Dermis lymphatic vessel endothelial cell (primary cell): ENCODE measurements at places on chromosomes 1 and 21. TPM values are rescaled to one million over a fixed set of nuclear protein-coding genes. Genes with fewer than 3 reads are reported as not detected.

Gene SPRR2B
- not detected in 2 replicates for total RNA-seq

Gene POLR3C
- 22.4 and 24.6 TPM in 2 replicates for total RNA-seq

Gene C1QB
- not detected in 2 replicates for total RNA-seq

Gene FALEC
- not detected in 2 replicates for total RNA-seq

Gene MYOCOS
- total RNA-seq = not detected in 2 replicates

Gene GNG12
- total RNA-seq = 228 and 274 TPM in 2 replicates

Gene GJA4
- total RNA-seq = 19.8 and 207 TPM in 2 replicates

Gene BMP8A
- not detected in 2 replicates for total RNA-seq

Gene KRTAP11-1
- total RNA-seq = not detected in 2 replicates

Gene SPRR3
- total RNA-seq = not detected in 2 replicates

Gene GUCA2B
- total RNA-seq = not detected in 2 replicates

Gene ETV3
- total RNA-seq = 18.2 and 19.9 TPM in 2 replicates

Gene WDR47
- total RNA-seq = 16.7 and 18.2 TPM in 2 replicates

Gene COL6A1
- 14.0 and 22.4 TPM in 2 replicates for total RNA-seq

Gene AMY1B
- not detected in 2 replicates for total RNA-seq

Gene NBPF10
- total RNA-seq = 0.22 and 0.77 TPM in 2 replicates

Gene LCE2B
- not detected in 2 replicates for total RNA-seq

Gene TMEM81
- total RNA-seq = 0.76 and 1.5 TPM in 2 replicates

Gene STX12
- total RNA-seq = 55.7 and 58.2 TPM in 2 replicates

Gene HPCAL4
- under 0.01 TPM in 1 of 2 replicates, not detected in the other for total RNA-seq

Gene CYP4B1
- total RNA-seq = not detected in 2 replicates

Gene KCNT2
- under 0.01 and 0.09 TPM in 2 replicates for total RNA-seq

Gene KIAA0040
- 11.6 and 14.1 TPM in 2 replicates for total RNA-seq

Gene HIVEP3
- total RNA-seq = 0.87 and 1.7 TPM in 2 replicates

Gene SPRR2G
- total RNA-seq = not detected in 2 replicates

Gene FAM151A
- not detected in 2 replicates for total RNA-seq

Gene RNF186
- not detected in 2 replicates for total RNA-seq

Gene SLC5A3
- 19.8 and 21.4 TPM in 2 replicates for total RNA-seq

Gene COL16A1
- total RNA-seq = 0.26 and 0.87 TPM in 2 replicates

Gene CATSPERE
- total RNA-seq = 0.77 and 0.98 TPM in 2 replicates

Gene ANXA9
- total RNA-seq = not detected in 2 replicates

Gene CD164L2
- total RNA-seq = not detected in 2 replicates

Gene BCAR3
- 31.3 and 36.1 TPM in 2 replicates for total RNA-seq

Gene MACO1
- total RNA-seq = 27.1 and 35.2 TPM in 2 replicates

Gene TNNT2
- not detected in 2 replicates for total RNA-seq

Gene KDF1
- total RNA-seq = not detected in 2 replicates

Gene CNR2
- not detected in 2 replicates for total RNA-seq

Gene TCHHL1
- not detected in 2 replicates for total RNA-seq

Gene TFF2
- total RNA-seq = not detected in 2 replicates

Gene SLC5A9
- 0.11 and 0.17 TPM in 2 replicates for total RNA-seq

Gene KCNAB2
- 0.87 and 1.9 TPM in 2 replicates for total RNA-seq

Gene KLHDC8A
- not detected in 2 replicates for total RNA-seq

Gene CLCA2
- total RNA-seq = under 0.01 TPM in 1 of 2 replicates, not detected in the other

Gene FAM3B
- not detected in 2 replicates for total RNA-seq

Gene COL11A1
- 0.33 TPM in 1 of 2 replicates, not detected in the other for total RNA-seq
